ELR (cell line): ENCODE measurements at places on chromosomes 2 and 18.

DNA sequence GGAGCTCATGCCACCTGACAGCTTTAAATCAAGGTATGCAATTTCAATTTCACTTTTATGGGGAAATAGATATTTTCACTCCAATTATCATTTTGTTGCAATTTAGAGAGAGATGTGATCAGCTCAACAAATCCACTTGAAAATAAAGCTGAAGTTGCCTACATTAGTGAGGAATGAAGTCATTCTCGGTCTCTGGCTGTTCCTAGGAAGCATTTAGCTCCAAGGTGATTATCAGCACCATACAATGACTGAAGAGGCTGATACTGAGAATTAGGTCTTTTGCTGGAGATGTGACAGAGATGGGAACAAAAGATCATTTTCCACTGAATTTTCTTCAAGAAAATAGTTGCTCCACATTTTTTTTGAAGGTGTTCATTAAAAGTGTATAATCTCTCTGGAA lies 1303.7 kb downstream of the DPP10 start:
- DNase-seq: no peak

DNA sequence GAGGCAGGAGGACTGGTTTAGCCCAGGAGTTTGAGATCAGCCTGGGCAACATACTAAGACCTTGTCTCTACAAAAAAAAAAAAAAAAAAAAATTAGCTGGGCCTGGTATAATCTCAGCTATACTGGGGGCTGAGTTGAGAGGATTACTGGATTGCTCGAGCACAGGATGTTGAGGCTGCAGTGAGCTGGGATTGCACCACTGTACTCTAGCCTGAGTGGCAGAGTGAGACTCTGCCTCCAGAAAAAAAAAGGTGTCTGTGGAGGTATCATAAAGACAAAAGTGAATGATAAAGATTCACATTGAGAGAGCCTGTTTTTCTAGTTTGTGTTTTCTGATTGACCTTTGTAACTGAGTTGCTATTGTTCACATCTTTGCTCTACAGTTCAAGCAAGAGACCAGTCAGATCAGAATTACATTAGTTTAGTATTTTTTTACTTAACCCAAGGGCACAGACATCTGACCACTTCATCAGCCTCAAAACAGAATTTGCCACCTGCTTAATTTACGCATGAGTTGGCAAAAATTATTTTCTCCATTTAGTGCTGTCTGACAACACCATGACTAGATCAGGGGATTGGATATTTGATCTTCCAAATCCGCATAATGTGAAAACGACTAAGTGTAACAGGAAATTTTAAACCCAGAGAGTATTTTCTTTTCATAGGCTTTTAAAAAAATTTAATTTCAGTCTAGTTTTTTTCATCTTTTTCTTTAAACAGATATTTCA lies 271.0 kb downstream of the TGIF1 start:
- no peak for DNase-seq

- no peak for DNase-seq
Observed at GRCh38 chr2:112698834-112699515, 21.8 kb upstream of the NT5DC4 start.

GRCh38 chr2:37230581-37230980 lies 815 bp downstream of the CEBPZ start:
- DNase-seq: peak; percentile 37

DNA sequence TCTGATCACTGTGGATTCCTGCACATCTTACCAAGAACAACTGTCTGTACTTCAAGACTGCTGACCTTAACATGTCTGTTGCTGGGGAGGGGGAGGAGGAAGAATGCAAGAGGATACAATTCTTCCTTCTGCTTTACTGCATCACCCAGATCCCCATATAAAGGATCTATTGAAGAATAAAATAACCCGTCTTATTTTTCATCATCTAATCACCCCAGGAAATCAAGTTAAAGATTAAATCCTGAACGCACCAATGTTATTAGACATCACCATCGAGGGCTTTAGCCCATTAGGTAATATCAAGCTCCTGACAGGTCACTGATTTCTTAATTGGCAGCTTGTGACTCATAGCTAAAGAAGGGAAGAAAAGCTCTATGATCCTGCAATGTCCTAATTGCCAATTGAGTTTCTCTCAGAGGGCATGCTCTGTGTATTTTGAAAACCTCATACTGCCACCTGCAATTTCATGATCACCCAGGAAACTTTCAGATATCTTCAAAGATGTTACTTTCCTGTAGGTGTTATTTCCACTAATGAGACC lies 75.4 kb upstream of the KCNE4 start:
- no peak for DNase-seq

GRCh38 chr2:173254659-173255058 lies 100.0 kb upstream of the CDCA7 start:
- peak; percentile 37 for DNase-seq

DNA sequence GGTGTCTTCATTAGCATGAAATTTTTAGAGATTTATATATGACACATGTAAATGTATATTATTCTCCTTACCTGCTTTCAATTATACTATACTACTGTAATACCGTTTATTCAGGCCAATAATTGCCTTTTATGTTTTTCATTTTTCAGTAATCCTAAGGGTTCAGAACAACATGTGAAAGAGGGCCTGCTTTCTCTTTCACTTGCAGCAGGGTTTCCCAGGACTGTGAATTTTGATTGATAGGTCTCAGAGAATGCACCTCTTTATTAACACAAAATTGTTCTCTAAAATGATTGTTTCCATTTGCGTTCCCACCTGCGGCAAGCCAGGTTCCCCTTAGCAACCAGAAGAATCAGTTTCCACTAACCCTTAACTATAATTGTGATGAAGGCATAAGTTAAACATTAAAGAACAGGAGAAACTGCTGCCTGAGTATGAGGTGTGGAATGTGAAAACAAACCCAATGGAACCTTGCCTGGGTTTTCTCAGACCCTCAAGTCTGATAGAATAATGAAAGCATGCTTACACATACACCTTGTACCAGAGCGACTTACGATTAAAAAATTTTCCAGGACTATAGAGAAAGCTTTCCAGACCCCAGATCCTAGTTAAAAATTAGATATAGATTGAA lies 1591.2 kb upstream of the LRRTM1 start:
- DNase-seq: peak; percentile 23

- DNase-seq: peak; percentile 98
Observed at GRCh38 chr2:39494784-39495251, 57.7 kb upstream of the MAP4K3 start.

DNA sequence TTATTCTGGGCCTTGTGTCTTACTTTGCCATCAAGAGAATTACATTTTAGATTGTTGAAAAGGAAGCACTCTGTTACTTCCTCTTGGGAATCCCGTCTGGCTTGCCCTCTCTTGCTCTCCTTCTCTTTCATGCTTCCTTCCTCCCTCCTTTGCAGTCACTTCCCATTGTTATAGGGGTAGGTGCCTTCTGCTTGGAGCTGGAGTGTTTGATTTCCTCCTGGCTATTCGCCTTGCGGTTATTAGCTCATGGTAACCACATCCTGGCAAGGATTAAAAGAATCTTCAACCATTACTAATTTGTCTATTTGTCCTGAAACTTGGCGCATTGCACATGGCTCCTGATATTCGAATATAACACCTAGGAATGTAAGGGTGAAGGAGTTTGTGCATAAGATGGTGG lies 115.0 kb downstream of the CERS6 start:
- no peak for DNase-seq

DNA sequence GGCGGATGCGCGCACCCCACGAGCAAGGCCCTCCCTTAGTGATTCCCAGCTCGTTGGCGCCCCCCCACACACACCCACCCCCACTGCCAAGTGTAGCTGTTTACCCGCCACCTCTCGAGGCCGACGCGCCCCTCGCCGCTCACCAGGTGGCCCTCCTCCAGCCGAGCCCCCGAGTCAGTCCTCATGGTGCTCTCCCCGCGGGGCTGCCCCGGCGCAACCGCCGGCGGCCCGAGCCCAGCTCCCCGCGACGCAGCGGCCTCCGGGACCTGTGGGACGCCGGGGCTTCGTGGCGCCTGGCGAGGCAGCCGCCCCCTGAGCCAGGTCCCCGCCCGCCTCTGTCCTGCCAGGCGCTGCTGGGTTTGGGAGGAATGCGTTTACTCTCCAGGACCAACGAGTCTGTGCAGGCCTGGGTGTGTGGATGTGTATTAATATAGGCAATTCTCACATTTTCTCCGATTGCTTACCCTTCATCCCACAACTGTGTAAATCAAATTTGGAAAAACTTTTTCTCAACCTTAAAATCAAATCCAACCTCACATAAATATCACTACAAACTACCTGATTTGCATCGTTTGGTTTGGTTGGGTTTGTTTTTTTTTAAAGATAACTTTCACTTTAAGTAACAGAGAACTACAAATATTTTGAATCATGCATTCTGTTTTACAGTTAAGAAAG lies at the start of gene TMEM237:
Gene TMEM237, minus strand, starts transcription at position 288 of the 675 bp plus-strand sequence. Its CDS starts 103 bp downstream, at position 185.
- peak; percentile 61 for DNase-seq

- DNase-seq: no peak
Observed at GRCh38 chr2:208354964-208355381, 51.6 kb upstream of the PTH2R start.

GRCh38 chr2:75560022-75560767 lies 544 bp downstream of the EVA1A start:
- DNase-seq: peak; percentile 46

GRCh38 chr2:28080911-28081310 lies 190.4 kb downstream of the BABAM2 start:
- DNase-seq: peak; percentile 25

DNA sequence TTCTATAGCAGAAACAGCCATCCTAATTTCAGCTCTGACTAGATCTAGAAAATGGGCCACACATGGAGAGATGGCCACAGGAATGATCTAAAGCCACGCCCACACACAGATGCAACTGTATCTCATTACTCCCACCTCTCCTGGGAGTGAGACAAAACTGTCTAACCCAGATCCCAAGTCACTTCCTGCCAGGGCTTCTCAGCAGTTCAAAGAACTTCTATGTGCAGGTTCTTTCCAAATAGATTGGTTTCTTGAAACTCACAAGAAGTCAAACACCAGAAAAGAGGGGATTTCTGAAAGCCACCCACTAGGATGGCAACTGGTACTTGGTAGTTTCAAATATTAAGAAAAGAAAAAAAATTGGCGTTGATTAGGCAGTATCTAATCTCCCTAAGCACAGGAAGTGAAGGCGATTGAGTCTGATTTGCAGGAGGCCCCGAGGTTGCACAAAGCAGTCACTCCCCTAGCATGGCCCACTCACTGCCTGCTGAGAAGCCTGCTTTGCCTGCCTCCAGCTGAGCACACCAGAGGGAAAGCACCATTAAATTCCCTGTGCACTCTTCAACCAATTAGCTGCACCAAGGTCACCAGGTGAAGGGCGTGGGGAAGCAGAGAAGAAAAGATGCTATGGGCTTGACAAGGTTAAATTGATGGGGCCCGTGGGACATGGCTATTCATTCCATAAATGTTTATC lies 51.1 kb downstream of the PAPOLG start:
- DNase-seq: peak; percentile 53

- peak; percentile 75 for DNase-seq
Observed at GRCh38 chr18:45664824-45665763, 49.8 kb downstream of the SLC14A2 start.

- DNase-seq: no peak
Observed at GRCh38 chr2:200702044-200702443, 109.7 kb upstream of the BZW1 start.

GRCh38 chr2:183868153-183868552 lies 730.2 kb upstream of the ZNF804A start:
- peak; percentile 51 for DNase-seq

GRCh38 chr2:176205126-176205525 lies 16.7 kb downstream of the HOXD1 start:
- DNase-seq: no peak

DNA sequence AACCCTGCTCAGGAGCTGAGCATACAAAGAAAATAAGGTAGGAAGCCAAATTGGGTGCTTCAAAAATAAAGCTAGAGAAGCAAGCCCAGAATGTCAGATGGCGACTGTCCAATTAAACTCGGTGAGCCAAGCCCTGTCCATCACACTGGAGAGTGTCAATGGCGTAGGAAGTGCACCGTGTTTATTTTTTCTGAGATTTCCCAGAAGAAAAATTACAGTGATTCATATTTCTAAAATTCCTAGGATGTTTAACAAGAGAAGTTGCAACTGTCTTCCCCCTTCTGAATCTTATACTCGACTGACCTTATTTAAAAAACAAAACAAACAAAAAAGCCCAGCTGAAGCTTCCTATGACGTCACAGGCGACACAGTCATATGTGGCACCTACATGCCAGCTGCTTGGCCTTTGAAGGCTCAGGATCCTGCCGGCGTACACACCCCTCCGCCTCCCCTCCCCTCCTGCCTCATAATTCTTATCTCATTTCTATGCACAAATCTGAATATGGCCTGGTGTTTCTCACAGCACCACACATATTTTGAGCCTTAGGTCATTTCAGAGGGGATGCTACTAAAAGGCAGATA lies 60.8 kb downstream of the MBP start:
- DNase-seq: peak; percentile 96

- DNase-seq: no peak
Observed at GRCh38 chr2:239921843-239922242, 103.3 kb downstream of the NDUFA10 start.

DNA sequence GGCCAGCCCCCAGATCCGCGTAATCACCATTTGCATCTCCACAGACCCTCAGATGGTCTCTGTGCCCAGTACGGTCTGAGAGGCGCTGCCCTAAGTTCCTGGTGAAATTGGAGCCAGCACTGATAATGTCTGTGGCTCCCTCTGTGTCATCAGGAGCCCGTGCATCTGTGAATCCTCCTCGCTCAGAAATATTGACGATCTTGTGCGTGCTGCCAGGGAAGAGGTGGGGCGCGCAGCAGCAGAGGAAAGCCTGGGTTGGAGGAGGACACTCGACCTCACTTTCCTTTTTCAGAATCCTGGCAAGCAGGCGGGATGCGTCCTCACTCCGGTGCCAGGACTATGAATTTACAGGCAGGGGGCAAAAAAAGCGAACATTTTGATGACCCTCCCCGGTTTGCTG lies 686.1 kb upstream of the SALL3 start:
- no peak for DNase-seq

DNA sequence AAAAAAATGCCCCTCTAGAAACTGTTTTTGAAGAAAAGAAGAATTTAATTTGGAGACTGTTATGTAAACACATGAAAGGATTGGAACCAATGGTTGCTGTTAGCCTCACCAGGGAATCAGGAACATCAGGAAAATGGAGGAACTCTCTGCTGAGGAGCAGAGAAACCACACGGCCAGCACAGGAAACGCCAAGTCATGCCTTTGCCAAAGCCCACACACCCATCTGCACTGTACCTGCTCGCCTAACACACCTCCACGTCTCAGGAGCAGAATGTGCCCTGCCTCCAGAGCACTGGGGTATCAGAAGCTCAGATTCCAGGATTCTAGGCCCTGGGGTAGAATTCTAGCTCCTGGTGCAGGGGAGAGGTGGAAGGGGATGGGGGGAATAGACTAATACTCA lies 9.8 kb upstream of the SCYGR1 start:
- DNase-seq: no peak

GRCh38 chr2:237697586-237698357 lies 70.4 kb downstream of the LRRFIP1 start:
- DNase-seq: no peak
